Thoracic aorta (tissue), 2 donors: ENCODE measurements at places on chromosomes 7 and 10.

- H3K27me3 ChIP-seq: no peaks in the 10 kb centered on the region
- no peak for DNase-seq
- no peak overlapping the region for H3K4me3 ChIP-seq
- H3K4me1 ChIP-seq: no peaks in the 10 kb centered on the region
- H3K27ac ChIP-seq: no peak overlapping the region
Observed at GRCh38 chr7:127487381-127487780, 94.9 kb upstream of the ZNF800 start.

DNA sequence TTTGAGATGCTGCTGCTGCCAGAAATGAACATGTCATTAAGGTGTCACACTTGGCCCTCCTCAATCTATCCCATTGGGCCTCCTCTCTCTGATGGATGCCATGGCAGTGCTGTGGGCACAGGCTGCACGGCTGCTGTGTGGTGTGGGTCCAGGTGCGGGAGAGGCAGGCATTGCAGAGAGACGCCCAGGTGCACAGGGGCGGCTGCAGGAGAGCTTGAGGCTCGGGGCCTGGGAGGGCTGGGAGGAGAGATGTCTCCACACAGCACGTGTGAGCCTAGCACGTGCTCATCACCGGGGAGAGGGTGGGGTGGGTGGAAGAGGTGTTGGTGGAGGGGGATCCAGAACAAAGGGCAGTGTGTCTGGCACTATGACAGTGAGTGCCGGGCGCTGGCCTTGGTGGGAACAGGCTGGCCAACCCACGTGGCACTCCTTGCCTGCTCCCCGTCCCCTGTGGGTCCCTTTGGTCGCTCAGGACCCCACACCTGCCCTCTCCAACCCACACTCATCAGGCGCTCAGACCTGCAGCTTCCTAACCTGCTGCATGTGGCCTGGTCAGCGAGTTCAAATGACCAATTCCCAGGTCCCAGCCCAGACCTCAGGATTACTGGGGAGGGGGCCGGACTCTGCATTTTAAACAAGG is 39.9 kb upstream of the BNIP3 start:
- no peak for DNase-seq
- peaks cover 3% of the 10 kb centered on the region for H3K27me3 ChIP-seq
- no peak overlapping the region for H3K4me3 ChIP-seq

DNA sequence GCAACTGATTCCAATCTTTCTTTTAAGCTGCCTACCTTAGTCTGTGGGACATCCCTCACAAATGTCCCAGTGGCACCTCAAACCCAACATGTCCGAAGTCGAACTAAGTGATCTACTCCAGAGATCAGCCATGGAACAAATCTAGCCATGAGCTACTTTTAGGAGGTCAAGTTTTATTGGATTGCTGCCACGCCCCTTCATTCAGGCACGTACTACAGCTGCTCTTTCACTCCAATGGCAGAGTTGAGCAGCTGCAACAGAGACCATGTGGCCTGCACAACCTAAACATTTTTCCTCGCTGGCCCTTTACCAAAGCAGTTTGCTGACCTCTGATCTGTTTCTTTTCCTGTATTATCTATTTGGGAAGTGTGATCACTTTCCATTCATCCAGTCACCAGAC is 192.4 kb upstream of the CDCA7L start:
- no peaks in the 10 kb centered on the region for H3K27me3 ChIP-seq
- H3K36me3 ChIP-seq: peaks cover 18% of the 10 kb centered on the region
- H3K4me3 ChIP-seq: no peak overlapping the region
- peaks cover 8% of the 10 kb centered on the region for H3K4me1 ChIP-seq
- no peak overlapping the region for H3K27ac ChIP-seq
- DNase-seq: no peak

DNA sequence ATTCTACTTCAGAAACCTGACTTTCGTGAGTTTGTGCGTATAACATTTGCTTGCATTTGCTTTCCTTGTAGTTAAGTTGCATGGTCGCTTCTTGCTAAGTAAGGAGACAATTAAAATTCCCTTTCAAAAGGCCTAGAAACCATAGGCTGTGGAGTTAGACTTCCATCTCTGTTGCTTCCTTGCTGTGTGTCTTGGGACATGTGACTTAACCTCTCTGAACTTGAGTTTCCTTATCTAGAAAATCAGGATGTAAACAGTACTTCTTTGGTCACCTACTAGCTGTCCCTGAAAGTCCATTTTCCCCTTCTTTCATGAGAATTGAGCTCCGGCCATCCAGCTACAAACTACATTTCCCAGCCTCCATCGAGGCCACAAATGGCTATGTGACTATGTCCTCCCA is 89.2 kb downstream of the ITIH5 start:
- H3K27me3 ChIP-seq: no peaks in the 10 kb centered on the region
- no peak overlapping the region for H3K27ac ChIP-seq
- H3K4me3 ChIP-seq: no peak overlapping the region
- DNase-seq: no peak
- no peaks in the 10 kb centered on the region for H3K4me1 ChIP-seq
- H3K36me3 ChIP-seq: peaks cover 3% of the 10 kb centered on the region

GRCh38 chr7:75957021-75957736 is 37.2 kb downstream of the TMEM120A start:
- H3K36me3 ChIP-seq: peaks cover 24% of the 10 kb centered on the region
- no peaks in the 10 kb centered on the region for H3K27me3 ChIP-seq
- no peak overlapping the region for H3K27ac ChIP-seq
- no peak overlapping the region for H3K4me3 ChIP-seq

GRCh38 chr10:27225642-27226257 is 14.8 kb downstream of the ACBD5 start:
- peaks cover 20% of the 10 kb centered on the region for H3K36me3 ChIP-seq
- H3K27ac ChIP-seq: no peak overlapping the region
- H3K27me3 ChIP-seq: no peaks in the 10 kb centered on the region
- no peaks in the 10 kb centered on the region for H3K4me1 ChIP-seq
- H3K4me3 ChIP-seq: no peak overlapping the region
- no peak for DNase-seq

DNA sequence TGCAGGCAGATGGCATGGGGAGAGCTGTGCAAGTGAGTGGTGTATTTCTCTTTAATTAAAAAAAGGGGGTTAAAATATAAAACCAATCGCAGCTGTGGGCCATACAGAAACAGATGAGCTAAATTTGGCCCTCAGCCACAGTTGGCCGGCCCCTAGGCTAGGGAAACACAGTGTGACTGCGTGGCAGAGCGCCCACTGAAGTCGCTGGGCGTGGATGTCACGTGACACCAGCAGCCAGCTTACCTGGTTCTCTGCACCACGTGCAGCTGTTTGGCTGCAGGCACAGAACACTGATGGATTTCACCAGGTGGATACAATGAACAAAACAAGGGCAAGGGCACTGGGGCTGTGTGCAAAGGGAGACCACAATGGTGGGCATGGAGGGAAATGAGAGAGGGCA is 119.3 kb upstream of the ZNF746 start:
- no peak overlapping the region for H3K4me3 ChIP-seq
- DNase-seq: no peak
- peaks cover 71% of the 10 kb centered on the region for H3K36me3 ChIP-seq
- H3K27ac ChIP-seq: no peak overlapping the region
- no peaks in the 10 kb centered on the region for H3K27me3 ChIP-seq
